NCI-H187 treated with DMSO at 0.1 percent for 48 hours (cell line): ENCODE measurements at places on chromosomes 13 and 19.

- DNase-seq: no peak
Observed at GRCh38 chr19:48120505-48120904, 9.9 kb upstream of the PLA2G4C start.

DNA sequence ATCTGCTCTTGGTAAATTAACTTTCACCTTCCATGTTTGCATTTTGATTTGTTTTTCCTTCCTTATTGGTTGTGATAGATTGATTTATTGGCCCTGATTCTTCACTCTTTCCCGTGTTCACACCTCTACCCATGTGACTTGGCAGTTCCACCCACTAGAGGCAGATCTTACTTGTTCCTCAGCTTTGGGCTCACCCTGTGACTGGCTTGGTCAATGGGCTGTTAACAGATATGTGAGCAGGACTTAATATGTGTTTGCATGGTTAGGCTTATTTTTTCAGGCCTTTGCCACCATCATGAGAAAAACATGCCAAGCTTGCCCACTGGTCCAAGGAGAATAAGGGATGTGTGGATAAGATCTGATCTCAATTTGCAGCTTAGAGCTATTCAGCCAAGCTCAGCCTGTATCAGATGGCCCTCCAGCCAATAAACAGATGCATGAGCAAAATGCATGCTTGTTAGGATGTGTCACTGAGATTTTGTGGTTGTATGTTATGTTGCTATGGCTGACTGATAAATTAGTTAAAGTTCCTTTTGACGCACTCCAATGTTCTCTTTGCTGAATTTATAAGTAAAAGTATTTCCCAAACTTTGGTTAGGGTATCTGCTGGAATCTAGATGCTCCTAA, 48.0 kb downstream of the RGCC start:
- no peak for DNase-seq

GRCh38 chr13:41311406-41312175, 524 bp downstream of the NAA16 start:
- DNase-seq: no peak

DNA sequence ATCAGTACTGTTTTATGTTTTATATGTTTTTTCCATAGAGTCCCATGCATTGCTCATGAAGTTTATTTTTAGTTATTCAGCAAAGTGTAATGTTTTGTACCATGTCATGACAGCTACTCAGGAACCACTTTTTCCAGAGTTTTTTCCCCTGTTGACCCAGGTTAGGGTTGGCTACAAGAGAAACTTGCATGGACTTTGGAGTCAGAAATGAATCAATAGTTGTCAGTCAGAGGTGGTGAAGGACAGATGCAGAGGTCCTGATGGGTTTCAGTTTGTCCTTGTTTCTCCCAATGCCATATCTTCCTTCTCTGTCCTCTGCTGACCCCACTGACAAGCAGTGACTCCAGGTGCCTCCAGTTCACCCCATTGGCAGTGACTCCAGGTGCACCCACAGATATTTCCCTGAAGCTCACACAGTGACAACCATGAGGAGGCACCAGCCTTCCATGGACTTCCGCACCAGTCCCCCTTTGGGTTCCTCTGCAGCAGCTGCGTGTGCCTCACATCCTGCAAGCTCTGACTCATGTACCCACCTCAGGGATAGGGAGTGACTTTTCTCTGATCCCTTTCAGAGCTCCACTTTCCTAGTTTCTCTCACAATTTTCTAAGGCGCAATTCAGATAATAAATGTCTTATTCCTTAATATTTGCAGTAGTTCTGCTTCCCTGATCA, 92.1 kb downstream of the AKAP11 start:
- DNase-seq: no peak

- DNase-seq: no peak
Observed at GRCh38 chr13:26914148-26914547, 153.6 kb upstream of the GPR12 start.

DNA sequence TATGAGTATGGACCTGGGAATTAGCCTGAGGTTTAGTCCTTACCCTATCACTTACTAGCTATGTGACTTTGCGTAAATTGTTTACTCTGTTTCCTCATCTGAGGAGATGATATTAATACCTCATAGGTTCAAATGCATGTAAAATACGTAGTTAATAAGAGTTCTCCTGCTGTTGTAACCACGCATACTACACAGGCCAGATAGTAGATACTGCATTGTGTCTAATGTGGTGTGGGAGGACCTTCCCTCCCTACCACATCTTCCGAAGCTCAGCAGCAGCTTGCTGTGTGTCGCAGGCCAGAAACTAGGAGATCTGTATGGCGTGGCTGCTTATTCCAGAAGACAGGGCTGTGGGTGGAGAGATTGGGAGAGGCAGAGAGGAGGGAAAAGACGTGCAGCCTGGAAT, 23.0 kb downstream of the GTF2F2 start:
- DNase-seq: no peak

DNA sequence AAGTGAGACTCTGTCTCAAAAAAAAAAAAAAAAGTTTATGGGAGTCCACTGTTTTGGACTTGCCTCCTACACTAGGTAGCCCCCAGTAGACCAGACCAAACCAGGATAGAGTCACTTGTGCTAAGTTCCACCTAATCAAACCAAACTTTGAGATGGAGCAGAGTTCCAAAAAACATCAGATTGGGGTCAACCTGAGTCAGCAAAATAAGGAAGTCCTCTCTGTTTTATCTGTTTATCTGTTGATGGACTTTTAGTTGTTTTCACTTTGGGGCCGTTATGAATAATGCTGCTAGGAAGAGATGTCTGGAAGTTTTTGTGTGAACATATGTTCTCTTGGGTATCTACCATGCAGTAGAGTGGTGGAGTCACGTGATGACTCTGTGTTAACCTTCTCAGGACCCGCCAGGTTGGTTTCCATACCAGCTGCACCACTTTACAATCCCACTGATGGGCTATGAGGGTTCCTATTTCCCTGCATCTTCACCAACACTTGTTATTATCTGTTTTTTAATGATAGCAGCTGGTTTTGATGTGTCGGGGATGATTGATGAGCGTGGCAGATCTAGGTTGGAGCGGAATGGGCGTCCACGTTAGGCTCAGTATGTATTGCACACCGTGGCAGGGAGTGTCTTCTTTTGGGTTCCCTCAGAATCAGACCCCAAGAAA, 46.6 kb upstream of the TM9SF2 start:
- no peak for DNase-seq

- no peak for DNase-seq
Observed at GRCh38 chr13:24784319-24784718, 20.4 kb downstream of the RNF17 start.

DNA sequence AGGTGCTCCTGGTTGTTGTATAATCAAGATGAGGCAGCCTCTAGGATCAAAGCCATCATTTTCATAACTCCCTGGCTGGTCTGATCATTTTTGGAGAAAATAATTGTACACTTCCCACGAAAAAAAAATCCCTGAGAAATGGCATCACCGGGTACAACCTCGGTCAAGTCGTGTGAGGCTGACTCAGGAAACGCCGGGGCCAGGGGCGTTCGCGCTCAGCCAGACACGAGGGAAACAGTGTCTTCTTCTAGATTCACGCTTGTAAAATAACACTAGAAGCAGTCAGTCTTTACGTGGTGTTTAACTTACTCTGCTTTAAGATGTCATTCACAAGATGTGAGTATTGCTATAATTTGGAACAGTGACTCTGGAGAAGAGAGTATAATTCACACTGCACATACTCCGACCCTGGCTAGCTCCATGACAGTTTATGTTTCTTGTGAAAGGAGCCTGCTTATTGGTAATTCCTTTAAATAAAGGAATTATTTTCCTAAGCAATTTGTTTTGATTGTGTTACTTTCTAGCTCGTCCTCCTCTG, 109.0 kb upstream of the SOX1 start:
- no peak for DNase-seq

GRCh38 chr19:28867978-28868377, 345.0 kb downstream of the UQCRFS1 start:
- no peak for DNase-seq

GRCh38 chr13:20337884-20338551, 105.9 kb upstream of the GJB6 start:
- DNase-seq: no peak

- no peak for DNase-seq
Observed at GRCh38 chr13:46893221-46893740, 3.6 kb downstream of the HTR2A start.

- no peak for DNase-seq
Observed at GRCh38 chr13:27172495-27172842, 858 bp upstream of the USP12 start.

- DNase-seq: no peak
Observed at GRCh38 chr13:25727250-25727649, 324.6 kb downstream of the SHISA2 start.
